Heart right ventricle (tissue), 16 donors: ENCODE measurements at places on chromosomes 6 and 20. TPM values are rescaled to one million over a fixed set of nuclear protein-coding genes. Genes with fewer than 3 reads are reported as not detected.

DNA sequence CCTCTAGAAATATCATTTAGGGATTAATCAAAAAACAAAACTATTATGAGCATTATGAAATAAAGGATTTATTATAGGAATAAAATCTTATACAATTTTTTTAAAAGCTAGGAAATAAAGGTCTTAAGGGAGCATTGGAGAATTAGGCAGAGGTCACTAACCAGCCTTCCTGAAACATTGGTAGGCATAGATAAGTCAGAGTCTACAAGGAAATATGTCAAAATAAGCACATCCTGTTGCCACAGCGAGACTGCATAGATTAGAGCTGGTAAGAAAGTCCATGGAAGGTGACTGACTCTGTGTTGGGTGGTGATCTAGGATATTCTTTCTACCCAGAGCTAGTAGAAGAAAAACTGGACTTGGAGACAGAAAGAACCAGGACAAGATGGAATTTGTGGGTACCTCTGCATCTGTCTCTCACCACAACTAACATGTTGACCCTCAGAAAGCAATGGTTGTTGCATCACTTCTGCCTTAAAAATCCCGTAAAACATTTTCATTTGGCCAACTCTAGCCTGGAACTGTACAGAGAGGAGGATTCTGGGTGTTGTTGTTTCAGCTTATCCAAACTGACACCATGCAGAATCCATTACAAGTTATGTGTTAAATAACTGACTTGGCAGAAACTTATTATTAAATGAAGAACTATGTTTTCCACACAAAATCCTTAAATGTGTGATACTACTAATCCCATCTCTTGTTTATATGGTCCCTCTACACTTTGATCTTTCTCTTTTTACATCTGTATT lies 77.1 kb downstream of the FBXO5 start:
- no peak overlapping the region for H3K4me3 ChIP-seq
- H3K36me3 ChIP-seq = no peaks in the 10 kb centered on the region
- H3K4me1 ChIP-seq = no peaks in the 10 kb centered on the region
- no peak for DNase-seq
- H3K27me3 ChIP-seq = no peaks in the 10 kb centered on the region
- H3K27ac ChIP-seq = no peak overlapping the region

Gene NT5E
- 1.7 TPM for polyA plus RNA-seq

GRCh38 chr6:47302043-47302442 lies 7.7 kb downstream of the TNFRSF21 start:
- H3K4me1 ChIP-seq = no peaks in the 10 kb centered on the region
- no peak overlapping the region for H3K4me3 ChIP-seq
- H3K36me3 ChIP-seq = no peaks in the 10 kb centered on the region
- no peak for DNase-seq

Gene MAFB
- polyA plus RNA-seq = 3.8 TPM

DNA sequence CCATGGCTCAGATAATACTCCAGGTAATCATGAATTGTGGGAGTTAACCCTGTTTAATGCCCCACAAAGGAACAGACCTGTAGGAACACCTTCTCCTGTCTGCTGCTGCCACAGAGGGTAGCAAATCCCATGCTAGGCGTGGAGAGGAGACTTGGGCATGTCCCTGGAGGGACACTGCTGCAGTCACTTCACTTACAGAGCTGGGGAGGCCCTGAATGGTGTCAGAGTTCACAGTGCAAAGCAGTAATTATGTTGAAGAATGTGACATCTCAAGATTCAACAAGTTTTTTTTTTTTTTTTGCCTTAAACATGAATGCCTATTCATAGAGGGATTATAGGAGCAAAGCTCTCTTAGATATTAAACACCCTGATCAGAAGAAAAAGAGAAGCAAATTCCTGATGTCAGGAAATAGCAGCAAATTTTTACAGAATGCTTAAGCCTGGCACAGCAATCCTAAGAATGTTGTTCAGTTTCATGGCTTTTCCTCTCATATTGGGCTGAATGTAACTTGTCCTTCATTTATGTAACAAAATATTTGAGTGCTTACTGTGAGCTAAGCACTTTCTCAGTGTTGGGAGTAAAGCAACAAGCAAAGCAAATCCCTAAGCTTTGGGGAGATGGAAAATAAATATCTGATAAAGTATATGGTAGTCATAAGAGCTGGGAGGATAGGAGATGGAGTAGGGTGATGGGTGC lies 45.0 kb downstream of the CARMIL1 start:
- no peaks in the 10 kb centered on the region for H3K36me3 ChIP-seq
- H3K4me1 ChIP-seq = peaks cover 8% of the 10 kb centered on the region
- H3K4me3 ChIP-seq = no peak overlapping the region
